ENCODE measurements at places on chromosomes 3 and 15. TPM values are rescaled to one million over a fixed set of nuclear protein-coding genes. Genes with fewer than 3 reads are reported as not detected.

Gene SI
- total RNA-seq: not detected

Gene GOLGA8B
- total RNA-seq: 16.5 TPM

Gene AQR
- 35.5 TPM for total RNA-seq

Gene GOLGA8T
- total RNA-seq: 1.6 TPM

Gene EXD1
- not detected for total RNA-seq

Gene PPARG
- 41.7 TPM for total RNA-seq

Gene PLSCR5
- not detected for total RNA-seq

Gene NKTR
- 13.9 TPM for total RNA-seq

Gene TTC21A
- total RNA-seq: 1.4 TPM

Gene GOLGA6L4
- total RNA-seq: 0.74 TPM

Gene COLQ
- 0.43 TPM for total RNA-seq

Gene CDC25A
- 10.9 TPM for total RNA-seq

Gene PPP1R14D
- total RNA-seq: 0.32 TPM

Gene ZMYND10
- 1.3 TPM for total RNA-seq

Gene C3orf49
- not detected for total RNA-seq

Gene ANKRD63
- 0.19 TPM for total RNA-seq

Gene NPAP1
- not detected for total RNA-seq
